ENCODE measurements at places on chromosomes 7 and 10.

GRCh38 chr7:86867163-86867762 is 192.2 kb downstream of the ELAPOR2 start:
- DNase-seq: no peak

- no peak for DNase-seq
Measured at GRCh38 chr7:96026611-96027010, 254.3 kb downstream of the DYNC1I1 start.

- no peak for DNase-seq
Measured at GRCh38 chr10:26799342-26799741, 61.4 kb downstream of the ABI1 start.

GRCh38 chr7:110358028-110358427 is 732.9 kb upstream of the LRRN3 start:
- no peak for DNase-seq

- DNase-seq: no peak
Measured at GRCh38 chr7:140591180-140591902, 49.3 kb downstream of the DENND2A start.

GRCh38 chr10:3848005-3848774 is 63.2 kb upstream of the KLF6 start:
- DNase-seq: no peak

DNA sequence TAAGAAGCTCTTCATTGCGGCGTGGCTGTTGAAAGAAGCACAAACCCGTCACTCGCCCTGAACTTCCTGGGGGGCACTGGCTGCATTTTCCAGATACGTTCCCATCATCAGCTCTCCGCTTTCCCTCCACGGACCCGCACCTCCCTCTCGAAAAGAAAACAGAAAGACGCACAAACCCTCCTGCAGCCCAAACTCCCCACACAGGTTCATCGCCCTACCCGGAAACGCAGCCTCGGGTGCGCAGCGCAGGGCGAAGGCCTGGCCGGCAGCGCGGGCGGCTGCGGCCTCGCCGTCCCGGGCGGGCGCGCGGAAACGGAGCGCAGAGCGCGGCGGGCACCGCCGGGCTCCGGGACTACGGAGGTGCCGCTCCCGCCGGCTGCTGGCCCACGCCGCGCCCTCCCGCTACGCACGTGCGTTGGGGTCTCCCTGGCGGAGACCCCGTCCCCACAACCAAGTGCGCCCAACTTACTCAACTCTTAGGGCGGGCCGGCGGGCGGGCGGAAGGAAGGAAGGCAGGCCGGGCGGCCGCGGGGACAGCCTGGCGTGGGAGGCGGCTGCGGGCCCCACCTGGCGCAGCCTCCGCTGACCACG is 822 bp downstream of the ZNF800 start:
- DNase-seq: peak; percentile 50

- no peak for DNase-seq
Measured at GRCh38 chr7:148712678-148713329, 14.1 kb downstream of the CUL1 start.

DNA sequence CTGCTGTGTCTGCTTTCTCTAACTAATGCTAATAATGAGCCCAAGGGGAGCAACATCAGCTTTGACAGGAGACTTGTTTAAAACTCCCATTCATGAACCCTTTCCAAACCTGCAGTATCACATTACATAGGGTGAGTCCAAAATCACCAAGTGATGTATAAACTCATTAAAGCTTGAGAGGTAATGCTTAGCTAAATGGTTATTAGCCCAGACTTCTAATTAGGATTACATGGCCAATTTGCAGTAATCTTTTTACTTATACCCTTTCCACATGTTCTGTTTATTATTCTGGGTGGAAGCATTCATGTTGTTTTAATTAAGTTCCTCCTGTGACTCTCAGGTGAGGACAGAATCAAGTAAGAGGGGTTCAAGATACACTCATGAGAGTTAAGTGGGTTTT is 17.5 kb downstream of the ZNF138 start:
- DNase-seq: no peak

GRCh38 chr10:118496525-118496924 is 98.9 kb downstream of the PRLHR start:
- no peak for DNase-seq

DNA sequence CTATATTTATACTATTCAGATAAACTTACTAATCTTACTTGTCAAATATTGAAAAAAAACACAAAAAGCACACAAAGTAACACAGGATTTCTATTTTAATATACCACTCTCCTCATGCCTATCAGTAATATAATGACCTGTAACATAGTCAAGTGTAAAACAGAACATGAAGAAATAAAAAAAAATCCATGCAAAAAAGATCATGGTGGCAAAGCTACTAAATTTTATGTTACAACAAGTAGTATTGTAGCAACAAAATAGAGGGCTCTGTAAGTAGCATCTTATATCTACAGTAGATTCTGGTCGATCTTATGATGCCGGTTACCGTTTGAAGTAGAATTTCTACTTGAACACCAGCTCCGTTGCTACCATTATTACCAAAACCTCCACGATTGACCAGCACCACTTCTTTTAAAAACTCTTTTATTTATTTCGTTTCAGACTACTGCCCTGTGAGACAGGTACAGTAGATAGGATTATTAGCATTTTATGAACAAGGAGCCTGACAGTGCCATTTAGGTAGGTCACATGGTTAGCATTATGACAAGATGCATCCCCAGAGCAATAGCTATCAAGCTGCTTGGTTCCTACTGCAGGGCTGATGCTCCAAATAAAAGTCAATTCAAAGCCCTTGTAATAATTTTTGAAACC is 2.1 kb downstream of the CPED1 start:
- DNase-seq: no peak

DNA sequence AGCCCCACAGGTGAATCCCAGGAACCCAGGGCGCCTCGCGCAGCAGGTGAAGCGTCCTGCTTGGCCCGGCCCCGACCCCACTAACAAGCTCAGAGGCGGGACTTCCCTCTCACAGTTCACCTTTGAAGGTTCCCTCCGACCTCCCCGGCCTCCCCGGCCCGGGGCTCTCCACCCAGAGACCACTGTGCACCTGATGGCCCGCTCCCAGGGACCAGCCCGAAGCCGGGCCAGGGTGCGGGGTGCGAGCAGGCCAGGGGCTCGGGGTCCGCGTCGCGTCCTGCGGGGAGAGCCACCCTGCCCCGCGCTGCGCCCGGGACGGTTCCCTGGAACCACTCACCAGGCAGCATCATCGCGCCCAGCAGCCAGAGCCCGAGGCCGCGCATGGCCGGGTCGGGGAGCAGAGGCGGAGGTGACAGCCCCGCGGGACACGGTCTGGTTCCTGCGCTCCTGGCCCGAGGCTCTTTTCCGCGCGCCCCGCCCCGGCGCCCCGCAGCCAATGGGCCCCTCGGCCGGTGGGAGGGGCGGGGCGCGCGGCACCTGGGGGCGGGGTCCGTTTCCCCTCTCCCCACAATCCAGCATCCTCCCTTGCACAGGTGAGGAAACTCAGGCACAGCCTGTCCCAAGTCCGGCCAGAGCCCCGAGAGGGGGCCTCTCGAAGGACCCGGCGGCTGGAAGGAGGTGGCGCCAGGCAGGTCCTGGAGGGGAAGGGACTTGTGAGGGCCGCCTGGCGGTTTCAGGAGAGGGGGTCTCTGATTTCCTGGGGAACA is at the start of gene ADAM8:
Gene ADAM8, minus strand, starts transcription at position 434 of the 767 bp plus-strand sequence. Its CDS starts 51 bp downstream, at position 383.
- peak; percentile 78 for DNase-seq

- no peak for DNase-seq
Measured at GRCh38 chr10:62934258-62934657, 118.1 kb upstream of the EGR2 start.

DNA sequence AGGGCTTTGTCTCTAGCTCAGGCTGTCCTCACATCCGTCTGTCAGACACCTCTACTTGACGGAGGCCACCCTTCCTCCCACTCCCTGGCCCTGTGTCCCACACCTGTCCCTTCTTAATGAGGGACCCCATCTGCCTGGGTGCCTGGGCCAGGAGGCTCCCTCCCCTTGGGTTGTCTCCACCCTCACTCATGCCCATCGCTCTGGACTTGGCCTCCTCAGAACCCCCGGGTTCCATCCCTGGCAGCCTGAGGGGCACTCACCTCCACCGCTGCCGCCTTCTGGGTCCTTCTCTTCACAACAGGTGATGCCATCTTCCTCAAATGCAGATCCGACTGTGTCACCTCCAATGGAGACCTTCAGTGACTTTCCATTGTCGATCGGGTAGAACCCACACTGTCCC is 20.2 kb upstream of the GJD4 start:
- no peak for DNase-seq

DNA sequence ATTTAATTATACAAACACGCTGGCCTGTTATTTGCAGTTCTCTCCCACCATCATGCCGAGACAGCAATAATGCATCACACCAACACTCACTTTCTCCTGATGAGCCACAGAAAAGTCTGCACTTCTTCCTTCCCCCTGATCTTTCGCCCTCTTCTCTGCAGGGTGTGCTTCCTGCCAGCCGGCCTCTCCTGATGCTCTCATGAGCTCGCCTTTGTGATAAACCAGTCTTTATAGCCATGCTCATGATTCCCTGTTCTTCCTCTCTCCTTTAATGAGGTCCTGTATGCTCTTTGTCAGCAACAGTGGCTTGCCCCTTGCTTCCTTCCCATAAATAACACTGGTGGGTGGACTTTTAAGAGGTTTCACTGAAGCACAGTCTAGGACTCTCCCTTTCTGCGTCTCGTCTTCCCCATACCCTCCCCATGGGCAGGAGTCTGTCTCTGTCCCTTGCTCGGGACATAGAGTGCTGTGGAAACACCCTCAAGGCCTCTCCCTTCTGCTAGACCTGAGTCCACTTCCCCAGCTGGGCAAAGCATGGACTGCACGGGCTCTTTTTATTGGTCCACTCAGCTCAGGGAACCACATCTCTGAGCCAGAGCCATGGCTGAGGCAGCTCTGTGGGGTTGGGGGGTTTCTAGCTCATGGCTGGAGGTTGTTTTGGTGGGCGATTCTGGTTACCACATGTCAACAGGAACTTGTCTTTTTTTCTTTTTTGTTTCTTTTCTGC is 133.9 kb downstream of the C10orf105 start:
- DNase-seq: no peak

DNA sequence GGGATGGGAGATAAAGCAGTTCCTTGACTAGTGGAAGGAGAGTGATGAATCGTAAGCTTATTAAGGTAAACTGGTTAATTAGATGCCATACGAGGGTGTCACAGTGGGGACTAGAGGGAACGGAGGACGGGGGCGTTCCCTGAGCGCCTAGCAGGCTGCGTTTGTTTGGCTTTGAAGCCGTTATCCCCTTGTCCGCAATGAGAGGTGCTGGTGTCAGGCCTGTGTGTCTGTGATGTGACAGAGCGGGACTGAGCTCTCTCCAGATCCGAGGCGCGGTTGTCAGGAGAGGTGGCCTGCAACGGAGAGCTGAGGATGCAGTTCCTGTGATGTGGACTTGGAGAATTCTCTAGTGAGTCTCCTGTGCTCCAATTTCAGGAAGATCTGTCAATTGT is 60.0 kb upstream of the PRPS1L1 start:
- no peak for DNase-seq

- peak; percentile 48 for DNase-seq
Measured at GRCh38 chr10:28997734-28998133, 291.1 kb upstream of the LYZL1 start.

GRCh38 chr10:44830022-44830421 is 81.1 kb upstream of the TMEM72 start:
- no peak for DNase-seq

DNA sequence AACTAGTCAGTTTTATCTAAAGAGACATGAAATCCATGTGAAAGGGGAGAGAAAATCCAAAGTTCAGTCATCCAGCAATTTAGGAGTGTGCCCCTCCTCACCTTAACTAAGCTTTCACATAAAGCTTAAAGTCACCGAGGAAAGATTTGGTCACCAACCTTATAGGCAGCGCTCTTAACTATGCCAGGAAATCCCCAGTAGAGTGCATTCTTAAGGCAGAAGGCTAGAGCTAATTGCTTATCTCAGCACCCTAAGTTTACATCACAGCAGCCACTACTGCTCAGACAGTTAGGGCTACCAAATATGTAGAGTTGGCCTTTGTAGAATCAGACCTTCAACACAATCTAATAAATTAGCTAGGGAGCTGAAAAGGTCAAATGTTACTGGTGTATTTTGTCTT is 47.9 kb downstream of the MTPN start:
- DNase-seq: no peak

DNA sequence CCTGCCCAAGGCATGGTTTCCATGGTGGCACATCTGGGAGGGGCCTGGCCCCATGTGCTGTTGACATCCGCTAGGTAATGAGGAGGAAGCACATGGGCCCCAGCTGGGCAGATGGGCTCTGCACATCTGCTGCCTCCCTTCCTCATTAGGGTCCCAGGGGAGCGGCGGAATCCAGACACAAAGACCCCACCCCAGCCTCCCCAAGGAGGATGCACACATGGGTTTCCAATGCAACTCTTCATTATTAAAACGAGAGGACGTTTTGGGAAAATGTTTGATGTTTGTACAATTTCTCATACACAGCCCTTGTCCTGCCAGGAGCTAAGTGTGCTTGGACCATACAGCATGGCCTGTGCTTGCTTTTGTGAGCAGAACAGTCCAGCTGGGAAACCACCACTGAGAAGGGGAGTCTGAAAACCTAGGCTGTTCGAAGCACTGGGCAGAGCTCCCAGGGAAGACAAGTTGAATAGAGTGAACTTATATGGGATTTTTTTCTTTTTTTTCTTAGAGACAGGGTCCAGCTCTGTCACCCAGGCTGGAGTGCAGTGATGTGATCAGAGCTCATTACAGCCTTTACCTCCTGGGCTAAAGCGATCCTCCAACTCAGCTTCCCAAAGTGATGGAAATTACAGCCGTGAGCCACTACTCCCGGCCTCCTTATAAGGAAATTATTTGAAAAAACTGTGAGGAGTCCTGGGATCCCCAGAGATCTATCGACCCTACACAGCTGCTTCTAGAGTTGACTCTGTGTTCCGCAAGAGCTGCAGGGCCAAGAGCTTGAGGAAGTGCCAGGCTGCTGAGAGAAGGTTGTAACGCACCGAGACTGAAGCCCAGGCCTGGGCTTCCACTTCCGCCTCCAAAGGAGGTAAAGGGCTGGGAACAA is 23.4 kb downstream of the FAM107B start:
- no peak for DNase-seq

- DNase-seq: no peak
Measured at GRCh38 chr7:110647266-110647665, 443.7 kb upstream of the LRRN3 start.

DNA sequence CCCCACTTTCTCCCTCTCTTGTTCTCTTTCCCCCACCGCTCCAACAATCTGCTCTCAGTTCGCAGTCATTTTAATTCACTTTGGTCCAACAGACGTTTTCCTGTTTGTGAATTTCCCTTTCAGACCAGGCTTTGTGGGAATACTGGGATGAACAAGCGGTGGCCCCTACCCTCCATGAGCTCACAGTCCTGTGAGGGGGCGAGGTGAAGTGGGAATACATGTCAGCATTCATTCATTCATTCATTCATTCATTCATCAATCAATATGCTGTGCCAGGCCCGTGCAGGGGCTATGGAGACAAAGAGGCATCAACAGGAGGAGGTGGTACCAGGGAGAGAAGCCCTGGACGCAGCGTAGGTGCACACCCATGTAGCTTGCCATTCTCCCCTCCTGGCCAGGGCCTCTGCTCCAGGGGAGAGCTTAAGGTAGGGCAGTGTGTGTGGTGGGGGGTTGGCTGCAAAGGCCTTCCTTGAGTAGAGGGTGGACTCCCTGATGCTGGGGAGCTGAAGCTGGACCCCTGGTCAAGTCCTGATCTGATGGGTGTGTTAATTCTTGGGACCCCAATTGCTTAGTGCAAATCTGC is 16.1 kb downstream of the PRF1 start:
- DNase-seq: no peak

- DNase-seq: no peak
Measured at GRCh38 chr7:25863729-25864110, 288.3 kb upstream of the NFE2L3 start.

- DNase-seq: no peak
Measured at GRCh38 chr7:130939321-130940095, 205.5 kb upstream of the KLF14 start.
